Activated CD8-positive, alpha-beta T cell treated with anti-CD3 and anti-CD28 coated beads for 36 hours (primary cell): ENCODE measurements at places on chromosomes 13 and 19.
A peak's percentile ranks its signal among the peaks of the same experiment; 100 is the strongest.

DNA sequence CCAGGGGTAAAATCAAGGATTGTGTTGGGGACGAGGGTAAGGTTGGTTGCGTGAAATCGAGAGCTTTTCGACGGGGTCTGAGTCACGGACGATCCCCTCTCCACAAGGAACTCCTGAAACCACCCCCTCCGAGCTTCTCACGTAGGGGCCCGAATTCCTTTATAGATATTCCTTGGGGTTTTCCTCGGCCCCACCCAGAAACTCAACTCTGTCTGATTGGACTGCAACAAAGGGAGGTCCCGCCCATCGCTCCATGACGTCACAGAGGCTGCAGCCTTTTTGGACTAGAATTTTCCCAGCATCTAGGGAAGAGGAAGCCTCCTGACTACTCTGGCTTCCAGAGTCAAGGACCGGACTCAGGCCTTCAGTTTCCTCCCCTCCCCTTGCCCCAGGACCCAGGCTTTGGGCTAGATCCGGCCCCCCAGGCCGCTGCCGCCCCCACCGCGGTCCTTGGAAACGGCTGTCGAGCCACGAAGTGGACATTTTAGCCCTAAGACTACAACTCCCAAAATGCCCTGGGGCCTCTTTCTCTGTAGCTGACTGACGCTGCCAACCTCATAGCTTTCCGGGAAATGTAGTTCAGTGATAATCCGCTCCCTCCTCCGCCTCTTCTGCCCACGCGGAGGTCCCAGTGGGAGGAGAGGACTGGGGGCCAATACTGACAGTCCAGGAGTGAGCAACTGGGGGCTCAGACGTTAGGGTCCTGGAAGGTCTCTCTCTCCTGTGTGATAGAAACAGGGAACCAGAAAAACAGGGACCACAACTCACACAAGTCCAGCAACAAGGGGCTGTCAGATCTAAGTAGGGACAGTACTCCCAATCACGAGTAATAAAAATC lies at the start of gene IZUMO1:
Gene IZUMO1, minus strand, starts transcription at position 172 of the 838 bp plus-strand sequence. CDS start 1,050 bp downstream, outside the sequence.
- peaks cover 17% of the 10 kb centered on the region for H3K27me3 ChIP-seq
- no peaks in the 10 kb centered on the region for H3K36me3 ChIP-seq
- H3K4me3 ChIP-seq, result no peak within 1 kb of the TSS
- no peak within 1 kb of the TSS for H3K27ac ChIP-seq
- peaks cover 6% of the 10 kb centered on the region for H3K4me1 ChIP-seq
- DNase-seq, result peak; percentile 77

GRCh38 chr13:104024416-104025170 lies 958.4 kb upstream of the SLC10A2 start:
- no peaks in the 10 kb centered on the region for H3K4me1 ChIP-seq
- no peak for DNase-seq
- no peak overlapping the region for H3K27ac ChIP-seq
- H3K27me3 ChIP-seq, result no peaks in the 10 kb centered on the region
- no peak overlapping the region for H3K4me3 ChIP-seq

GRCh38 chr13:51275101-51275500 lies 52.9 kb downstream of the FAM124A start:
- H3K27ac ChIP-seq, result no peak overlapping the region
- peaks cover 3% of the 10 kb centered on the region for H3K4me1 ChIP-seq
- H3K4me3 ChIP-seq, result no peak overlapping the region
- no peak for DNase-seq

DNA sequence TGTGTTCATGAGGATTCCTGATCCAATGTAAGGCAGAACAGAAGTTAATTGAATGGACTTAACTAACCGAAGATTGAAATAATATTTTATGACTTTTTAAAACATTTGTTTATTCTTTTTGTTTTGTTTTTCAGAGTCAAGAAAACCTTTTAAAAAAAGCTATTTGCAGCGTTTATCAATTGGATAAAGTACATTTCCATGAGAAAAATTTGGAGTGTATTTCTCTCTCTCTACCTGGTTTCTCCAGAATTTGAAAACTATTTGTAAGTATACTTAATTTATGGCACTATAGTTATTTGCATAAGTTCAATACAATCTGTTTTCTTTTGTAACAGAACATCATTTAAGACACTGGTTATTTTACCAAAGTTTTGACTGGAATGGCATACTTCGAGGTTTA lies 208.0 kb upstream of the UBL3 start:
- DNase-seq, result no peak
- no peaks in the 10 kb centered on the region for H3K4me1 ChIP-seq
- H3K36me3 ChIP-seq, result no peaks in the 10 kb centered on the region
- no peaks in the 10 kb centered on the region for H3K27me3 ChIP-seq

DNA sequence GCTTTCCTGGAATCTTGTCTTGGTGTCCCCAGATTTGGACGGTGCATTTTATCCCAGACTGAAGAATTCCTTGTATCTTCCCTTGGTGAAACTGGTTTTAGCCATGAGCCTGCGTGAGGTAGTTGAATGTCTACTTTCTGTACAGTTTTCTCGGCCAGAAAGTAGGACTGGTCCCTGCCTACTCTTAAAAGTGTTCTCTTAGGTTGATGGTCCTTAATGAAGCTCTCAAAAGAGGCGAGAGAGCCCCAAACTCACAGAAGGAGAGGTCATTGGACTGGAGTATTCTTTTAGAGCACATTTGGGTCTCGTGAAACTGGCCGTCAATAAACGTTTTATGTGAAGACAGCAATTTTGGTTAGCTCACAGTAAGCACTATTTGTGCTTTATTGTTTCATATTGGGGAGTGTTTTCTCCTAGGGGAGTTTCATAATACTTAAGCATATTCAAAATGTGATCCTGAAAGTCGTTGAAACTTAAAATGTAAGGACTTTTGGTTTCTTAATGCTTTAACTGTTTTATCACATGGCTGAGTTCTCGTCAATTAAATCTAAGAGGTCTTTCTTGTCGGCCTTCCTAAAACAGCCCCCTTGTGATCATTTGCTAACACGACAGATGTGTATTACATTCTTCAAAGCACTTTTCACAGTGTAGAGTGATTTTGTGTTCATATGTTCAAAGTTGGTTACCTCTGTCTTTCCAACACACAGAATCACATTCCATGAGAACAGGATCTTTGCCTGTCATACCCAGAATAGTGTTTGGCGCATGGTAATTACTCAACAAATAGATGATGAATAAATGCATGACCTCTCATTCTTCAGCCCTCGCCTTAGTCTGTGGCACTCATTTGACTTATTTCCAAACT lies 889 bp downstream of the GTF2F2 start:
- H3K36me3 ChIP-seq, result peaks cover 2% of the 10 kb centered on the region
- no peaks in the 10 kb centered on the region for H3K27me3 ChIP-seq
- DNase-seq, result no peak
- H3K4me3 ChIP-seq, result no peak overlapping the region

DNA sequence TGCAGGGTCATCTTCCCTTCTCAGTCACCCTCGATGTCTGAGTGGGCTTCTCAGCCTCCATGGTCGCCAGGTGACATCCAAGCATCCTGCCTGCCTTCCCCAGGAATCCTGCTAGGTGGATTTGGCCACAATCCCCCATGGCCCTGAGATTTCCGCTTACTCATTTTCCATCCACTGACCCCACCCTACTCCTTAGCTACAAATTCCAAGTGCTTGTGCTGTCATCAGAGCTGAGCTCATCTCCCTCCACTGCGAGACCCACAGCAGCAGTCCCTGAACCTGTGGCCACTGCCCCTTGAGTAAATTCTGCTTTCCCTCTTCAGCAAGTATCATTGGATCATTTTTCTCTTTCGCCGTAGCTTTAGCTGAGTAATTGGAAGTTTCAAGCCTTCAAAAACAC lies 90.5 kb upstream of the ANKRD10 start:
- H3K27ac ChIP-seq, result no peak overlapping the region
- H3K4me3 ChIP-seq, result no peak overlapping the region

GRCh38 chr19:12574036-12574435 lies 22.8 kb upstream of the ZNF564 start:
- H3K36me3 ChIP-seq, result peaks cover 11% of the 10 kb centered on the region
- peaks cover 7% of the 10 kb centered on the region for H3K4me1 ChIP-seq
- no peaks in the 10 kb centered on the region for H3K27me3 ChIP-seq
- H3K27ac ChIP-seq, result peak overlapping the region; percentile 52

DNA sequence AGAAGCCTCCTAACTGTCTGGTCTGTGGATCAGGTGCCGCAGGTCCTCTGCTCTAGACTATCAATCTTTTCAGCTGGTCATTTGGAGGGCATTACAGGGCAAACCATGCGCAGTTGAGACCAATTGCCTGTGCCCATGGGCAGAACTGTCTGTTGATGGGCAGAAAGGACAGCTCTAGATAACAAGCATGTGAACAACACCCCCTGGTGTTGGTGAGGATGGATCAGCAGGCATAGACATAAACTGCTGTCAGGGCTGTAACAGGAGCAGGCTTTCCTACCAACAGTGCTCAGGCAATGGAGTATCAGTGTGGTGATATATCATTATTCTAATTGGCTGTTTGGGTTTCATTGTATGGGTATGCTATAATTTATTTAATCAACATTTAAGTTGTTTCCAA lies 104.7 kb upstream of the KL start:
- H3K4me3 ChIP-seq, result no peak overlapping the region
- peaks cover 4% of the 10 kb centered on the region for H3K27me3 ChIP-seq
- H3K36me3 ChIP-seq, result no peaks in the 10 kb centered on the region
- peak; percentile 57 for DNase-seq

DNA sequence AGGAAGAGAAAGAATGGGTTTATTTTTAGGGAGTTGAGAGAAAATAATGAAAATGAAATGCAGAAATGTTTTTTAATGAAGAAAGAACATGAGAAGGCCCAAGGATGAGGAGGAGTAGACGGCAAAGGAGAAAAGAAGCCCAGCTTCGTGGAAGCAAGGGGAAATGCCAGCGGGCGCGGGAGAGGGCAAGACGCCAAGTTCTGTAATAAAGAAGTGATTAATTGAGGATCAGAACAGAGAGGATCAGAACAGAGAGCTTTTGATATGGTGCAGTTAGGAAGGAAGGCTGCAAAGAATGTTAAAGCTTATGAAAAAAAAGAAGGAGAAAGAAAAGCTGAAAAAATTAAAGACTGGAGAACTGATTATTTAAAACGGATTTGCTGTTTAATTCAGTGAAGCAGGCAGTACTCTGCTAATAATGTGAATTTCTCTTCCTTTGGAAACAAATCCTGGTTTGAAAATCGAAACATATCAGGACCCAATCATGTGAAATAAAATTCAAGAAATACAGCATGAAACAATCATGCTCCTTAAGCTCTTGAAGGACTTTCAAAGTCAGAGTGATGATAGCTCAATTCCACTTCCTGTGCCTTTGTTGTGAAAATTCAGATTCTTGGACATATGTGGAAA lies 99.3 kb upstream of the SOX1 start:
- no peak overlapping the region for H3K27ac ChIP-seq
- DNase-seq, result no peak
- H3K4me3 ChIP-seq, result no peak overlapping the region
- peaks cover 8% of the 10 kb centered on the region for H3K27me3 ChIP-seq
- no peaks in the 10 kb centered on the region for H3K4me1 ChIP-seq

DNA sequence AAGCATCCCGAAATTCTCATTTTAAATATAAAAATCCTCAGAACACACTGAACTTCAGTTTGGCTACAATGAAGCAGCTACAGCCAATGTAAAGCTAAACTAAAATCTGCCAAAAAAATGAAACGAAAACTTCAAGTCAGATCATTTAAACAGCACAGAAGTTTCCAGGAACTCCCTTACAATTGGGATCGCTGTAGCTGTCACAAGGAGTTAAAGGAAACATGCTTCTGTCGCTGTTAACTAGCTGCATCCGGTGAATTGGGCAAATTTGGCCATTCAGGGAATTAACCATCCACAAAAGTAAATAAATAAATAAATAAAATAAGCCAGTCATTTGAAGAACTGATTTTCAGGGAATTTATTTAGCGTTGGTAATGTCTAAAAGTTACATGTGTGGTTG lies 77.0 kb upstream of the PEG3 start:
- peaks cover 2% of the 10 kb centered on the region for H3K36me3 ChIP-seq
- H3K4me1 ChIP-seq, result no peaks in the 10 kb centered on the region
- H3K27me3 ChIP-seq, result no peaks in the 10 kb centered on the region
- H3K4me3 ChIP-seq, result no peak overlapping the region

DNA sequence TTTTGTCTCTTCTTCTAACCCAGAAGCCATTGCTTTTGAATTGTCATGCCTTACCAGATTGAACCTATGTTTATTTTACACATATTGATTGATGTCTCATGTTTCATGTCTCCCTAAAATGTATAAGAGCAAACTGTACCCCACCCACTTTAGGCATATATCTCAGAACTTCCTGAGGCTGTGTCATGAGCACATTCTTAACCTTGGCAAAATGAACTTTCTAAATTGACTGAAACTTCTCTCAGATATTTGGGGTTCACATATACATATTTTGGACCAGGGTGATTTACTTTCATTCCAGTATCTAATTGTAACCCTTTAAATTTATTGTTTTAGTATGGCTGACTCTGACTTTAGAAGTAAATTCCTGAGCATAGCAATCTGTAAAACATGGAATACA lies 723.9 kb upstream of the PCDH20 start:
- no peaks in the 10 kb centered on the region for H3K4me1 ChIP-seq
- no peak overlapping the region for H3K4me3 ChIP-seq
- H3K27me3 ChIP-seq, result no peaks in the 10 kb centered on the region
- no peaks in the 10 kb centered on the region for H3K36me3 ChIP-seq

GRCh38 chr19:4200940-4201542 lies 18.6 kb downstream of the ANKRD24 start:
- peaks cover 32% of the 10 kb centered on the region for H3K27me3 ChIP-seq
- H3K36me3 ChIP-seq, result peaks cover 4% of the 10 kb centered on the region
- peaks cover 12% of the 10 kb centered on the region for H3K4me1 ChIP-seq
- no peak for DNase-seq

- peaks cover 45% of the 10 kb centered on the region for H3K4me1 ChIP-seq
- no peak for DNase-seq
- H3K36me3 ChIP-seq, result peaks cover 11% of the 10 kb centered on the region
- H3K27me3 ChIP-seq, result no peaks in the 10 kb centered on the region
Observed at GRCh38 chr19:51391073-51391611, 751 bp upstream of the C19orf84 start.

DNA sequence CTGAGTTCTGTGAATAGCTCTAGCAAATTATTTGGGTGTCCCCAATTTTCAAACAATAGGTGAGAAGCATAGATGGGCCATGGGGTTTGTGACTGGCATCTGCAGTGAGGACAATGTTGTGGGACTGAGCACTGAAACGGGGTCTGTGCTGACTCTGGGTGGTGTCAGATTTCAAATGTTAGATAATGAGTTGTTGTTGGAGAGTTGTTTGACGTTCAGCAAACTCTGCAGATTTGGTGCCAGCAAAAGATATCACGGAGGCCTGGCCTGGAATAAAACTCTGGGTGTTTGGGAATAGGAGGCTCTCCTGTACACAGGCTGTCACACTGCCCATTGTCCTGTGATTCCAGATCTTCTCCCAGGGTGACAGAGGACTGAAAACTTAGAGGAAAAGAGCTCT lies 2.9 kb downstream of the ZNF90 start:
- H3K27me3 ChIP-seq, result no peaks in the 10 kb centered on the region
- no peak overlapping the region for H3K4me3 ChIP-seq
- H3K4me1 ChIP-seq, result peaks cover 10% of the 10 kb centered on the region
- H3K27ac ChIP-seq, result no peak overlapping the region

DNA sequence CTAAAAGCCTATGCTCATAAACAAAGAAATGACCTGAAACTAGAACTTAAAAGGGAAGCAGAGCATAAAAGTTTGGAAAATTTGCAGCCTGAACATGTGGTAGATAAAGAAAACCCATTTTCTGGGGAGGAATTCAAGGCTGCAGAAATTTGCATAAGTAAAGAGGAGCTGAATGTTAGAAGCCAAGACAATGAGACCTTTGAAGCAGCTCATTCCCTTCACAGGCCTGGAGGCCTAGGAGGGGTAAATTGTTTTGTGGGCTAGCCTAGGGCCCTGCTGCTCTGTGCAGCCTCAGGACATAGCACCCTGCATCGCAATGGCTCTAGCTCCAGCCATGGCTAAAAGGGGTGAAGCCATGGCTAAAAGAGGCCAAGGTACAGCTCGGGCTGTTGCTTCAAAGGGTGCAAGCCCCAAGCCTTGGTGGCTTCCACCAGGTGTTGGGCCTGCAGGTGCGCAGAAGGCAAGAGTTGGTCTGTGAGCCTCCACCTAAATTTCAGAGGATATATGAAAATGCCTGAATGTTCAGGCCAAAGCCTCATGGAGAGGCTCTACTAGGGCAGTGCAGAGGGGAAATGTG lies 38.3 kb downstream of the ZIC2 start:
- no peaks in the 10 kb centered on the region for H3K36me3 ChIP-seq
- H3K4me1 ChIP-seq, result no peaks in the 10 kb centered on the region
- no peak for DNase-seq
- no peak overlapping the region for H3K4me3 ChIP-seq
